ENCODE measurements at places on chromosomes 6 and 20. TPM values are rescaled to one million over a fixed set of nuclear protein-coding genes. Genes with fewer than 3 reads are reported as not detected.

GRCh38 chr6:10219510-10219909, 195.4 kb downstream of the TFAP2A start:
- DNase-seq = no peak

- no peak for DNase-seq
Observed at GRCh38 chr20:34124469-34125249, 12.6 kb upstream of the EIF2S2 start.

GRCh38 chr6:122422614-122423267, 23.3 kb downstream of the HSF2 start:
- no peak for DNase-seq

DSP gene
- polyA plus RNA-seq = 3.9 TPM

DNA sequence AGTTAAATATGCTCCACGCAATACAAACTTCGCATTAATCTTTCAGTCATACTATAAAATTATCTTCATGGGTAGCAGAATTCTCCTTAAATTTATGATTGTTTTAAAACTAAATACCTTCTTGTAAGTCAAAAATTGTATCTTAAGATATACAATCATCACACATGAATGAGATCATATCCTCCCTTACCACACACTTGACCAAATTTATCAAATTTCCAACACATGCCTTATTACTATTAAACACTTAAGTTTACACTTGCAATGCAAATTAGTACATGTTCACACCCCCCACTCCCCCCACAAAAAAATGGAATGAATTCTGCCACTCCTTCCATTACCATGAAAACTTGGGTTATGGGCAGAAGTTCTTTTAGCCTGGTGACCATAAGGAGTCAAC, 13.8 kb downstream of the RANBP9 start:
- no peak for DNase-seq

DNA sequence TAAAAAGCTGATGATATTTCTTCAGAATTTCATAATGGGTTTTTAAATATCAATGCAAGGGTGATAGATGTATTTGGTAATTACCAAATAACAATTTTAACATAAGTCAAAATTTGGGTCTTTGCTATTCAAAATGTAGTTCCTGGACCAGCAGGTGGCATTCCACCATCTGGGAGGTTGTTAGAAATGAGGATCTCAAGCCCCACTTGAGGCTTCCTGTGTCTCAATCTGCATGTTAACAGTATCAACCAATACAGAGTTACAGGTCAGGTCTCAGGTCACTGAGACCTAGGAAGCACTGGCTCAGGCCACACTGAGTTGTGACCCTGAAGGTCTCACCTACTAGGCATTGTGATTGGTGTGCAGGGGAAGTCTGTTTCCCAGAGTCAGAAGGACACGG, 57.2 kb upstream of the MTRF1L start:
- DNase-seq = no peak

- no peak for DNase-seq
Observed at GRCh38 chr6:142700032-142700431, 244.9 kb downstream of the HIVEP2 start.

GRCh38 chr6:67811239-67812037, 823.6 kb upstream of the ADGRB3 start:
- DNase-seq = no peak

GRCh38 chr20:44125332-44126127, 61.5 kb downstream of the JPH2 start:
- no peak for DNase-seq

NOX3 gene
- not detected for polyA plus RNA-seq

GRCh38 chr6:165817771-165818170, 154.7 kb upstream of the PDE10A start:
- no peak for DNase-seq

GRCh38 chr6:42177514-42178364, 4.6 kb downstream of the GUCA1A start:
- no peak for DNase-seq

SNPH gene
- 5.3 TPM for polyA plus RNA-seq

GRCh38 chr6:153858529-153858928, 180.5 kb upstream of the OPRM1 start:
- DNase-seq = no peak

GRCh38 chr20:20266552-20266951, 101.4 kb upstream of the INSM1 start:
- no peak for DNase-seq

DNA sequence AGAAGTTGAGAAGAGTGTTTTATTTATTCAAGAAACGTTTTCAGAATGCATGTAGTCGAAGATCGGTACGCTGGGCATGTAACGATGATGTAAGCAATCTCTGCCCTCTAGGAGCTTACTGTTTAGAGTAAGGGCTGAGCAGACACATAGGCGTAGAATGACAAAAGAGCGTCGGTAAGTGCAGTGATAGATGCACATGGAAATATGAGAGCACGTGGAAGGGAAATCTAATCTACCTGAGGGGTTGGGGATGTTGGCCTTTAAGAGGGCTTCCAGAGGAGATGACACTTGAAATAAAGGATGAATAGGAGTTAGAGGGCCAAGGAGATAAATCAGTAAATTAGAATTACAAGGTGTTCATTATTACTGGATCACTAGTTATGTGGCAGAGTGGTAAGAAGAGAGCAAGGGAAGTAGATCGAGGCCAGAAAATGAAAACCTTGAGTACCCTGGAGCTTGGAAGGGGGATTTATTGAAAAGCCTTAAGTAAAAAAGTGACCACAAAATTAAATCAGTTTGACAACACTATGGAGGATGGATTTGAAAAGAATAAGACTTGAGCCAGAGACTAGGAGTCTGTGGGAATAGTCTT, 782 bp downstream of the TRMT11 start:
- no peak for DNase-seq

SLC24A3 gene
- polyA plus RNA-seq = 17.0 TPM

GRCh38 chr6:140303218-140303949, 928.9 kb upstream of the CITED2 start:
- no peak for DNase-seq

BIRC7 gene
- 0.16 TPM for polyA plus RNA-seq

DNA sequence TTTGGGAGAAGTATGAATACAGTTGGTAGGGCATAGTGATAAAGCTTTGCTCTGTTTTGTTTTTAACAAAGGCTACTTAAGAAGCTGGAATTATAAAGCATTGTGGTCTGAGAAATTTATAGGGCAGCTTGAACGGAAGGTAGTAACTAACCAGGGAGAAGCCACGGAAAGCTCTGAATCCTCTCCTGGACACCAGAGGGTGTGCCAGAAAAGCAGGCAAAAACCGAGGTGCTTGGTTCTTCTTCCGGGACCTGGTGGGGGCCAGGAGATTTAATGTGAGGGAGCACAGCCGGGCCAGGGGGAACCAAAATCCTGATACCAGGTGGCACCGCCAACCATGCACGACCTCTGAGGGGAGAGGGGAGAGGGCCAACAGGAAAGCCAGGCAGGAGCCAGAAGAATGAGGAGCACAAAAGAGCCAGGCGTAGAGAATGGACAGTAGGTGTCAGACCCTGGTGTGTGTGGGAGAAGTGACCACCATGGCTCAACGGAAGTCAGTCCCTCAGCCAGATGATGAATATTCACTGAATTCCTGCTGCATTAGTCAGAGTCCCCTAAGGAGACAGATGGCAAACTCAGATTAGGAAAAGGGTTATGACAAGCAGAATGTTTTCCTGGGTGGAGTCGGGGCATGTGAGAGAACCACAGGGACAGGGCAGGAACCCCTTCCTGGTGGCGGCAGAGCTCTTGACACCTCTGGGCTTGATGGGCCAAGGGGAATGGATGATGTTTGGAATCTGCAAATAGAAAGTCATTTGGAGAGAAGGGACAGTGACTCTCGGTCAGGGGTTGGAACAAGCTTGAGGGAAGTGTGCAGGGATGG, 262.3 kb downstream of the ZNF217 start:
- peak; percentile 51 for DNase-seq

- no peak for DNase-seq
Observed at GRCh38 chr20:57435498-57436222, 44.5 kb downstream of the RBM38 start.

DNA sequence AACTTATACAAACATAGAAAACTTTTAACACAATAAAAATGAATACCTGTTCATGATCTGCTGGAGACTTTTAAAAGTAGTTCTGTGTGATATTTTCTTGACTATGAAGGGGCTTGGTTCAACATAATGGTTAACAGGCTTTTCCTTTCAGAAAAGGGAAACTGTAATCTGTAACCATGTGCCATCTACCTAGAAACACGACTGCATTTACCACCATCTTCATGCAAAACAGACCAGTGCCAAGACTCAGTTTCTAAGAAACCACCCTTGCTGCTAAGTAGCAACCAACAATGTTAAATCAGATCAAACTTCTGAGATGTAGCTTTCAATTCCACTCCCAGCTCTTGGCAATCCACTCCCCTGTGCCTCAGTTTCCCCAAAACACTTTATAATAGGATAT, 15.7 kb downstream of the STAU1 start:
- no peak for DNase-seq

DNA sequence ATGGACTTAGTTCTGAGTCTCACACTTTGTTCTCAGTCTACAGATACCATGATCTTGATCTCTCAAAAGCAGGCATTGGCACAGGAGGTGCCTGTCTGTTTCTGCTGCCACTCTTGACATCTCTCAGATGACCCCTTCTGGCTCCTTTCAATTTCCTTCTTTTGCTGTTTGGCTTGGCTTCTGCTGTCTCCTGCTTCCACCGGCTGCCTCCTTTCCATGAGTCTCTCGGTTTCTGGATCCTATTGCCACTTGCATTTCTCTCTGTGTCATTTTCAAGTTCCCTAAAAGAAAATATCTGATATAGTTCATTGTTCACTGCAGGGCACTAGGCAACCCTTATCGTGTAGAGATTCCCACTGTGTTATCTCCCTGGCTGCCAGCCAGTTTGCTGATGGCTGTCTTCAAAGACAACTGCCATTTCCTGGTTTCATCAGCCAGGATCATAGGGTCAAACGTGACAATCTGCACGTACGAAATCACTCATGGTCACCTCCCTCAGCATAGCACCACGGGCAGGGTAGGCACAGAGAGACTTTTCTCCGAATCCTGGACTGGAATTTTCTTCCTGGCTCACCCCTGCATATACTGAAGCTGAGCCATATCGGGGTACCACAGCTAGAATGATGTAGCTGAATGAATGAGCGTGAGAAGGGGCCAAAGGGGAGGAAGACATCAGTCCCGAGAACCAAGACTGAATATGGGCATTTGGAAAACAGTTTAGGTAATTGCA, 144.6 kb upstream of the TMEM170B start:
- DNase-seq = no peak

GRCh38 chr20:48855046-48855445, 27.2 kb upstream of the PREX1 start:
- no peak for DNase-seq

Data from muscle of arm (tissue), 14 donors.